ENCODE measurements at places on chromosomes 1 and 21.
A peak's percentile ranks its signal among the peaks of the same experiment; 100 is the strongest.

GRCh38 chr1:18883636-18884418, 18.5 kb downstream of the ALDH4A1 start:
- DNase-seq: peak; percentile 71

- no peak for DNase-seq
Observed at GRCh38 chr1:246083416-246083815, 423.7 kb downstream of the SMYD3 start.

DNA sequence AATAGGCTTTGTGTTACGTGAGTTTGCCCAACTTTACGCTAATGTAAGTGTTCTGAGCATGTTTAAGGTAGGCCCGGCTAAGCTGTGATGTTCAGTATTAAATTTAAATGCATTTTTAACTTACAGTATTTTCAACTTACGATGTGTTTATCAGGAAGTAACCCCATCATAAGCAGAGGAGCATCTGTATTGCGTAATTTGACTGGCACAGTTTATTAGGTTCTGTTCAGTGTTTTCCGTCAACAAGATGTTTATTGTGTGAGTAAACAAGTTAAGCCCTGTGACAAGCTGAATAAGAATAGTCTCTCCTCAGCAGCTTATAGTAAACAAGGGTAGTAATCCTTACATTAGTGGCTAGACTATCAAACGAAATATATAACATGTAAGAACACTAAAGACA, 27.2 kb upstream of the SHISA4 start:
- no peak for DNase-seq

DNA sequence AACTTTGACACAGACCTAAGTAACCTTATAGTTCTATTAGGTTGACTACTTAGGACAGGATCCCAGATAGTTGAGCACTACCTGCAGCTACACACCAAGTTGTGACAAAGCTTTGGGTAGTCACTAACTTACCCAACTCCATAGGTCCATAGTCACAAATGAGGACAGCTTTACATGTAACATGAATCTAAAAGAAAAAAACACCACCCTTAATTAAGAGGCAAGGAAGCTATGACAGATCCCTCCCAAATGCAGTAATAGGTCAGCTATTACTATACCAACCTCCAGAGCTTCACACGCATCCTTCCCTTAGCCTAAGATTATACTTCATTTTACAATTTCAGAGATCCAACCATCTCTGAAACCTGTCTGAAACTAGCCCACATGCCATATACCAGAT, 12.7 kb upstream of the RAB42 start:
- DNase-seq: no peak

GRCh38 chr1:227934476-227935313, 13.0 kb downstream of the WNT9A start:
- peak; percentile 22 for DNase-seq

DNA sequence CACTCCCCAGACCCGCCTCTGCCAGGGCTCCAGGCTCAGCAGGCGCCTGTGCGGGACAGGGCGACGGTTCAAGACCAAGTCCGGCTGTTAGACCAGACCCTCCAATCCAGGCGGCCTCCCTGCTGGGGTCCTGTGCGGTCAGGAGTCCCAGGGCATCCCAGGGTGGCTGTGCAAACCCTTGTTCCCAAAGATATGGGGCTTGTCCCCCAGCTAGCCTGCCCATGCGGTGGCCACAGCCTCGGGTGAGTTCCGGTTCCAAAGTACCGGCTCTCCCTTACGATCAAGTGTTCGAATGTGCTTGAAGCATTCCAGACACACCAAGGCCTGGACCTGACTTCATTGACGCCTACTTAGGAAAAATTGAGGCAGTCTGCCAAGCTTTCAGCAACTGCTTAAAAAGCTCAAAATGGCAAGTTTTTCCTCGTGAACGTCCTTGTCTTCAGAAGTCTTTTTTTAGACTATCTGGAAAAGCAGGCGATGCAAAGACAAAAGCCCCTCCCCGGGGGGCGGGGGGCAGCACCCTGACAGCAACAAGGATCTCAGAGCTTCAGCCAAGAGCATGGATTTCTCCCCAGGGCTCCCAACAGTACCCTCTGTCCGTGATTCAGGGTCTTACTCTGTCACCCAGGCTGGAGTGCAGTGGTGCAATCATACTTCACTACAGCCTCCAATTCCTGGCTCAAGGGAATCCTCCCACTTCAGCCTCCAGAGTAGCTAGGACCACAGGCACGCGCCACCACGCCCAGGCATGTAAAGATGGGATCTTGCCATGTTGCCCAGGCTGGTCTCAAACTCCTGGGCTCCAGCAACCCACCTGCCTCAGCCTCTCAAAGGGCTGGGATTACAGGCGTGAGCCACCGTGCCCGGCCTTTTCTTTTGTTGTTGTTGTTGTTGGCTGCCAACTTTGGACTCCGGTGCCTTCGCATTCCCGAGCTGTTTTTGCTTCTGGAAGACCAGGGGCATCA, 2.3 kb downstream of the FAAP20 start:
- no peak for DNase-seq

DNA sequence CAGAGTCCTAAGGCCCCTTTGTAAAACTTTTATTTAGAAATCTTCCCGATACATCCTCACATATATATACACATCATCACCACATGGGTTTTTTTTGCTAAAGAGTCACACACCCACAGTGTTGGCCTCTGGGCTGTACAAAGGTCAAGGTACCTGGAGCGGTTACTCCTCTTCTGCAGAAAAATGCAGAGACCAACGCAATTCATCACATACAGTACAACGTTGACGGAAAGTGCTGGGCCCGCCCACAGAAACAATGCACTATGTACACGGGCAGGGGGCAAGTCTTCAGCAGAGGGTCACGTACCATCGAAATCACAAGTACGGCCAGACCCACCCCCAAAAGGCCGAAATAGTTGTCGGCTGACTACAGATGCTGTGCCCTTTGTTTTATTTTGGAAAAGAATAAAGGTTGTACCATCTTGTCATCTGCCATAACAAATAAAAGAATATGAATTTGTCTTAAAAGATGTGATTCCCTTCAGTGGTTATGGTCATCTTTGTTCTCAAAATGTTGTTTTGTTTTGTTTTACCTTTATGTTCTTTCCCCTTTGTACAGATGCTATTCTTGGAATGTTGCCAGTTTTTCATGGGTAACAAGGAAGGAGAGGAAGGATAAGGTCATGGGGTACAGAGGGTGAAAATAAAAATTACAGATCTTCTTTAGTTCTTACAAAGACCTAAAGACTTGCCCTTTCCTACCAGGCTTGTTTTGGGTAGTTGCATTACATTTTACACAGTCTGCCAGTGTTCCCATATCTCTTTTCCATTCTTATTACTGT, 15.6 kb downstream of the TAL1 start:
- no peak for DNase-seq

DNA sequence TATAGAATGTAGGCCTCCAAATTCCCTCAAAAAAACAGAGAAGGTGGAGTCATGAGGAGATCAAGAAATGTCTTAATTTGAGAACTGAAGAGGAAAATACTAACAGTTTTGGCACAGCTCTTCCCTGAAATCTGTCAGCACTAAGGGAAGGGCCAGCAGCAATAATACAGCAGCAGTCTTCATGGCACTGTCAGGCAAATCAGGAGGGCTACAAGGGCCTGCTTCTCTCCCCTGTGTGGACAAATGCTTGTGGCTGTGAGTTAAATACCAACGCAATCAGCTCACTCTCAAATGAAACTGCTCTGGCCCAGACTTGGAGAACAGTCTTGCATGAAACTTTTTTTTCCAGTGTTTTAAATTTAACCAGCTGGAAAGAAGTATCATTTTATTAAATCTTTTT, 20.5 kb upstream of the CNN3 start:
- no peak for DNase-seq

- DNase-seq: no peak
Observed at GRCh38 chr1:11530731-11531311, 51.9 kb downstream of the DISP3 start.

Measured in activated CD4-positive, alpha-beta T cell treated with anti-CD3 and anti-CD28 coated beads, Interleukin-2, amount 10 ng/mL, durations not matched to agents 7 days and 5 days (primary cell).